ENCODE measurements at places on chromosomes 6 and 20. TPM values are rescaled to one million over a fixed set of nuclear protein-coding genes. Genes with fewer than 3 reads are reported as not detected.
A peak's percentile ranks its signal among the peaks of the same experiment; 100 is the strongest.

Gene NRN1
- polyA plus RNA-seq, result 2.3 TPM

Gene MCUR1
- polyA plus RNA-seq, result 6.6 TPM

Gene PRND
- not detected for polyA plus RNA-seq

Gene FAXC
- 2.5 TPM for polyA plus RNA-seq

Gene CD109
- polyA plus RNA-seq, result 4.3 TPM

Gene RAET1L
- polyA plus RNA-seq, result not detected

Gene SLC22A16
- 0.38 TPM for polyA plus RNA-seq

Gene HLA-G
- polyA plus RNA-seq, result 0.88 TPM

Gene PRICKLE4
- polyA plus RNA-seq, result 1.5 TPM

Gene PRPH2
- not detected for polyA plus RNA-seq

Gene SLPI
- polyA plus RNA-seq, result 34.8 TPM

DNA sequence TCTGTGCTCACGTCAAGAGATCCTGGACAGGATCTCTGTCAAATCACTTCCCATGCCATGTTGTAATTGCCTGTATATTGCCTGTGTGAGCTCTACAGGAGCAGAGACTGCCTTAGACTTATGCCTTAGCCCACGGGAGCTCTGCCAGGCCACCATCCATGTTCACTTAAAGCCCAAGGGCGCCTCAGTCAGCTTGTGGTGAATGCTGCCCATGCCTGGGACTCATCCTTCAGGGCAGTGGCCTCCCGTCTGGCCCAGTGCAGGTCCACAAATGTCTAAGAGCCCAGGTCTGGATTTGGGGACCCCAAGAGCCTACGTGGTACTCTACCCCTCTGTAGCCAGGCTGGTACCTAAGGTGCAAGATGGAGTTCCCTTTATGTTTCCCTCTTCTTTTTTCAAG lies 22.4 kb upstream of the BPIFA2 start:
- no peak for DNase-seq

GRCh38 chr6:706146-706545 lies 13.2 kb upstream of the EXOC2 start:
- DNase-seq, result no peak

GRCh38 chr6:16437095-16437494 lies 198.7 kb downstream of the GMPR start:
- DNase-seq, result no peak

DNA sequence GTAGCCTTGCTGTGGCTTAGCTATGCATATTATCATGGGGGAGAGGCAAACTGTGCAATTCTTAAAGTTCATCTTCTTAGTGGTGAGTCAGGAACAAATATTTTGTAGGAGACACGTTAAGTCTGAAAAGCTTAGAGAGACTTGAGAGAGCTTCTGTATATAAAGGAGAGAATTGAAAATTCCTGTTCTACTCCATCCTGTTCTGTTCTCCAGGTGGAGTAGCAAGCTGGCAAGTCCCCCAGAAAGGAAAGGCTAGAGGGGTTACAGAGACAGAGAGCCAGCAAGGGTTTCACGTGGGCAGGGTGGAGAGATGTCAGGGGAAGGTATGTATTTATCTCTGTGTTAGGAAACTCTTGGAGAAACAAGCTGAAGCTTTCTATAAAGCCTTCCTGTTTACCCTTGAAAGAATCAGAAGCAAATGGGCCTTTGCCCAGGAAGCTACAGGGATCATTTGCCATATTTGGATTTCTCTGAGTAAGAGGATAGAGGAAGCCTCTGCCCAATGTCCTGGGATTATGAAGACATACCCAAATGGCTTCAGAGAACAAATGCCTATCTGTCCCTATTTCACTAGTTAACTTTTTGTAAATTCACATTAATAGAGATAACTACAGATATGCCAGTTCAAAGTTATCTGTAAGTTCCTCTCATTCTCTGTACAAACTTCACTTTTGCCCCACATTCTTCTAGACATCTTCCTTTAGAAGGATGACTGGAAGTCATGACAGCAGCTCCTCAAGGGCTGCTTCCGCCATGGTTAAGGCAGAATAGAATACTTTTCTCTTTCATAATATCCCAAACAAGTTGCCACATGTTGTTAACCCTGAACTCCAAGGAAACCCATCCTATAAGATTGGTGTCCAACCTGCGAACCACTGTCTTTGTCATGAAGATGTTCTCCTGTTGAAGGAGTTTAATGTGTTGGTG lies 126.7 kb upstream of the NEDD9 start:
- DNase-seq, result no peak

GRCh38 chr20:59149678-59150504 lies 13.7 kb upstream of the ZNF831 start:
- DNase-seq, result no peak

- DNase-seq, result no peak
These were observed 36.5 kb downstream of the KCTD20 start for GRCh38 chr6:36479256-36479655.

GRCh38 chr6:121677571-121677970 lies 242.1 kb downstream of the GJA1 start:
- DNase-seq, result no peak

DNA sequence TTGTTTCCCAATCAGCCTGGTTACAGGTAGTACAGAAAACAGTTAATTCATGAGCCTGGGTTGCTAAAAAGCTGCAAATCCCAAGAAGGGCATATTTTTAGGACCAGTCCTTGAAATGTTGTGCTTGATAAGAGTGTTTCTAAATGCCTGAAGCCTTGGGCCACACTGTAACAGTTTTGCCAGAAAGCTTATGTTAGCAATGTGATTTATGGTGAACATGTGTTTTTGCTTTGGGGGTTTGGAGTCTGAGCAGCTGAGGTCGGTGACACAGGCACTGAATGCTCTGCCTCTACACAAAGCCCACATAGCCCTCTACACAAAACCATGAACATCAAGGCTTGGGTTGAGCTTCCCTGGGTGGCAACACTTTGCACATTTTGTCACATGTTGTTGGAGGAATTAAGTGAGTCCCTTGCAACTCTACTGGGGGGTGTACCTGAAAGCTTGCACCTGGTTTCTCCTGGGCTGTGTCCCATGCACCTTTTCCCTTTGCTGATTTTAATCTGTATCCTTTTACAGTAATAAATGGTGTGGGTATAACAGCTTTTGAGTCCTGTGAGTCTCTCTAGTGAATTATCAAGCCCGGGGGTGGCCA lies 22.2 kb downstream of the AHI1 start:
- DNase-seq, result no peak

GRCh38 chr6:160792708-160793107 lies 90.7 kb downstream of the PLG start:
- DNase-seq, result no peak

GRCh38 chr6:142469220-142469619 lies 167.4 kb downstream of the ADGRG6 start:
- no peak for DNase-seq

DNA sequence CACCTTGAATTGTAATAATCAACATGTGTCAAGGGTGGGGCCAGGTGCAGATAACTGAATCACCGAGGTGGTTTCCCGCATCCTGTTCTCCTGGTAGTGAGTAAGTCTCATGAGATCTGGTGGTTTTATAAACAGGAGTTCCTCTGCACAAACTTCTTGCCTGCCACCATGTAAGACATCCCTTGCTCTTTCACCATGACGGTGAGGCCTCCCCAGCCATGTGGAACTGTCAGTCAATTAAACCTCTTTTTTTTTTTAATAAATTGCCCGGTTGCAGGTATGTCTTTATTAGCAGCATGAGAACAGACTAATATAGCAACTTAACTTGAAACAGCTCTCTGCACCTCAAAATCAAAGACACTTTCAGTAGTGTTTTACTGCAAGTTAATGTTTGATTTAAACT lies 121.6 kb downstream of the OGFRL1 start:
- no peak for DNase-seq

DNA sequence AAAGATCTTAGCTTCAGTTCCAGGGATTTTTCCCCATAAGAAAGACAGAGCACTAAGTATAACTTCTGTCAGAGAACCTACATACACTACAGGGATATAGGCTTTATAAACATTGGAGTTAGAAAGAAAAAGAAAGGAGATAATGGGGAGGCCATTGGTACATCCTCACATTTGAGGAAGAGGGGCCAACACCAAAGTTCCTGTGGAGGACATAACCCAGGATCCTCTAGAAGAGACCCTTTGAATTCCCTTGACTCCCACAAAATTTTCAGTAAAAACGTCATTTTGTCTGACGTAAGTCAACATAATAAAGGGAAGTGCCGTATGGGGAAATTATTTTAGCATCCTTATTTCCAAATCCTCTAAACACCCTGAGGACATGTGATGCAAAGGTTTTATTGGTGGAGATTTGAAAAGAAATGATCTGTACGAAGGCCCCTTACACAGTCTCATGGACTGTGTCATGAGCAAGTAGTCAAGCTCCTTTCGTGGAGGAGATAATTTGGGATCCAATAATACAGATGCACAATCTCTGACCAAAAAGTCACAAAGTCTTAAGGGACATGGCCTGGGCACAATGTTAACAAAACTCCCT lies 33.2 kb downstream of the HLA-DRA start:
- no peak for DNase-seq

DNA sequence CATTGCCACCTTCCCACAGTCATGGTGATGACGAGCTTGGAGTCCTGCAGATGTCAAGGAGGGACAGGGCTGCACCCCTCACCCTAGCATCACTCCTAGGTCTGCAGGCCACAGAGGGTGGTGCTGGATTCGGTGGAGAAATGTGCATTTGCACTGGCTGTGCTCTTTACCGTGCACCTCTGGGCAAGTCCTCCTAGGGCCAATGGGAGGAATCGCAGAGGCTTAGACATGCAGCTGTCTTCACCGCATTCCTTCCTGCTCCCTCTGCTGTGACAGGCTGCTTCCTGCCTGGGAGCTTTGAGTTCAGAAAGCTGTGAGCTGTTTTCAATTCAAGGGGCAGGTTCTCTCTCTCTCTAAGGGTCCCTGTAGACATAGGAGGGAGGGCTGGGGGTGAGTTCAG lies 85.1 kb downstream of the EDN3 start:
- no peak for DNase-seq

- DNase-seq, result no peak
These were observed 2.5 kb upstream of the BPIFA1 start for GRCh38 chr20:33233129-33233774.

GRCh38 chr6:136550330-136551071 lies at the start of gene MAP7:
Gene MAP7 (minus strand): TSS chr6:136550422. CDS start chr6:136550408, 14 bp downstream.
- peak; percentile 86 for DNase-seq

DNA sequence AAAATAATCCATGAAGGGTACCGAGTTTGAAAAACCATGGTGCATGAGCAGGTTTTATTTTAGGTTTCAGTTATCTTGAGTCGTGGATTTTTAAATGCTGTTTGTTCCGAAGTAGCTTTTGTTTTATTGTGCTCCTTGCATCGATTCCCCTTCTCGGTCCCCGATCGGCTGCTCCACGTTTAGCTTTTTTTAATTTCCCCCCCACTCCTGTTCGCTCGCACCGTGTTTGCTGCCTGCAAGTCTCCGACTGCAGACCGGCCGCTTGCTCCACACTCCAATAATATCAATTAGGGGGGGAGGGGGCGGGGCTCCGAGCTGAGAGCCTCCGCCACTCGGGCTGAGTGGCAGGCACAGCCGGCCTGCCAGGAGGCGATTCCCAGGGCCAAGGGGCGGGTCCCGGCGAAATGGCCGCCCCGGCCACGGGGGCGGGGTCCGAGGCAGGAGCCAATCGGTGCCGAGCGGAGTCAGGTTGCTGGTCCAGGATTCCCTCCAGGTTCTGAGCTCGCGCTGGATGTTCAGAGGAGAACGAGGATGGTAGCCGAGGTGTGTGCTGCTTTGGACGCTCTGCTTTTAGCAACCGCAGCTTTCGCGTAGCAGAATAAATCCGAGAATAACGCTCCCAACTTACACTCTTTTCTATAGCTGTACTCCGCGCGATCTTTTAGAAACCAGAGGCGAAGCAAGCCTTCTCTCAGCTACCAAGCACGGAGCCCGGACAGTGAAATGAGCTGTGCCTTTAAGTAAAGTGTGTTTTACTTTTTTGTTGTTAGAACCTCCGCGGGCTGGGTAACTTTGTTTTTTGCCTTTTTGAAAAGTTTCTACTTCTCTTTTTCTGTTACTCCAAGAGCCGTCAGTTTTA lies at the start of gene EPHA7:
Gene EPHA7 (minus strand): TSS at position 256 of the 859 bp plus-strand sequence. CDS start 218 bp downstream, at position 38.
- DNase-seq, result peak; percentile 87

GRCh38 chr6:87700397-87701343 lies 1.4 kb downstream of the AKIRIN2 start:
- DNase-seq, result no peak
